ENCODE measurements at places on chromosomes 1 and 21. TPM values are rescaled to one million over a fixed set of nuclear protein-coding genes. Genes with fewer than 3 reads are reported as not detected.

The PLA2G2D gene
- total RNA-seq, result not detected

The C1orf116 gene
- total RNA-seq, result not detected

The AADACL3 gene
- not detected for total RNA-seq

The GJA8 gene
- total RNA-seq, result not detected

Data from GM23248 (cell line).